ENCODE measurements at places on chromosomes 3 and 15.

DNA sequence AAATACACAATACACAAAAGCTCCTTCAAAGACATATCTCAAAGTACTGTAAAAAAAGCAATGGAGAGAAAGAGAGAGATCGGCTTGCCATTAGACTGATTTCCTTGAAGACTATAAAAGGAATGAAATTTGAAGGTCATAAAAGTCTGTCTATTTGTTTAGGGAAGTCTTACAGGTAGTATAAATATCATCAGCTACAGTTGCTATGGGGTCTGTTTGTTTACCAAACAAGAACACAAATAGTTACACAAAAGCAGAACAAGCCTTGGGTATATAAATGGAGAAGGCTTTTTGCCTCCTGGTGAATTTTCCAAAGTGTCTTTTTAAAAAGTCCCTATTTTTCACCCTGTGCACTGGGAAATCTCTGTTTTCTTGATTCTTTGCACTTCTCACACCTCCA, 552.3 kb downstream of the FOXP1 start:
- no peak for DNase-seq

DNA sequence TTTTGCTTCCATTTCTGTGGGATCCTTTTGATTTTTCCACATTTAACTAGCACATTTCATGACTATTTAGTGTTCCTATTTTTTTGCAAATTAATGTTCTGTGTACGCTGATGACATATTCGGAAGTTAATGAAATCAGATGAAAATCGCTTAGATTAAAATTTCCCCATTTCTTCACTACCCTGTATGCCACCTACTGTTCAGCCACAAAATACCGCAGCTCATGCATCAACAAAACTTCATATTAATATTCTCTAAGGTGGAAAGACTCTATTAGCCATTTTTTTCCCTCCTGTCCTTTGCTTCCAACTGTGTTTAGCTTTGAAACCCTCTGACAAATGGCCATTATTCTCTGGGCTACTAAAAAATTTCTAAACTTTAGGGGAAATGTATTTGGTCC, 300.6 kb downstream of the MECOM start:
- no peak for DNase-seq

DNA sequence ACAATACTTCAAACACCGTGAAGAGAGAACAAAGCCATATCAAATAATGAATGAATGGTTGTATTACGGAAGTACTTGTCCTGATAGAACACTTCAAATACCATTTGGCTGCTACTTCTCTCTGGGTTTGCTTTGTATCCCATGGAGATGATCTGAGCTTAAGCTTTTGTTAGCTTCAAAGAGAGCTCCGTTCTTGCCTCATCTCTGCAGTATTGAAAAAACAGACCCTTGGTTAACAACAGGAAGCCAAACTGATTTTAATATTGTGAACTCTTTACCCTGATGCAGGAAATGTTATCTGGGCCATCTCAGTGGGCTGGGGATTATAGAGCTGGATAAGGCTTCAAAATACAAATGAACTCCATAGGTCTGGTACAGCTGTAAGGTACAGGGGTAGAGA, 101.0 kb downstream of the CHL1 start:
- no peak for DNase-seq

DNA sequence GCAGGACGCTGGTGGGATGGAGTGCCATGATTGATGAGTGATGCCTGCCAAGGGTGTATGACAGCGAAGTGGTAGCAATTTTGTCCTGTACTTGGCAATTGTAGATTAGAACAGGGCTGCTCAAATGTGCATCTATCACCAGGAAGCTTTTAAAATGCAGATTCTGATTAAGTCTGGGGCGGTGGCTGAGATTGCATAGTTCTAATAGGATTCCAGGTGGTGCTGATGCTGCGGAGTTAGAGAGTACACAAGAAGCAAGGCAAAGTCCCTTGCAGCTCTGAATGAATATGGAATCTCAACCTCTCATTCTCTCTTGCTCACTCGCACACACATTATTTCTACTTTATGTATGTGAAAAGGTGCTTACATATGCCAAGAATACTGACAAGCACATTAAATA, 670.4 kb downstream of the FHIT start:
- DNase-seq, result no peak

DNA sequence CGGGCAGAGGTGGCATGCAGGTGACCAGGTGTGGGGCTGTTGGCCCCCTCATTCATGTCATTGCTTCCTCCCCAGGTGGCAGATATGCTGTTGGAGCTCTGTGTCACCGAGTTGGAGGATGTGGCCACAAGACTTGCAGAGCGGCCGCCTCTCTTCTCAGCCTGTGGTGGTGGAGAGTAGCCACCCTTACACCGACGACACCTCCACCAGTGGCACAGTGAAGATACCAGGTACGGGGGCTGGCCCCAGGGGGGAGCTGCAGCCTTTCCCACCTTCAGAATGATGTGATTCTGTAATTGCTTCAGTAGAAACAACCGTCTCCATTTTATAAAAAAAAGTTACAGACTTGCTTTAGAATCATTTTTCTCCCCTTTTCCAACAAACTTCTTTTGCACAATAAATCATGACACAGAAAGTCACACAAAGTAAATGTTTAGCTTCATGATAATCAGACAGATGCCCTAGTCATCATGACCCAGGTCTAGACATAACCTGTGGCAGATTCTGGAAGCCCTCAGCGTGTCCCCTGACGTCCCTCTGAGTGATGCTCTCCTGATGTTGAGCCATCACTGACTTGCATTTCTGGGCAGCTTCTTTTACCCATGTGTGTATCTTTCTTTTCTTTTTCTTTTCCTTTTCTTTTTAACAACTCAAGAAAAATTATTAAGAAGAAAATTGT, 76.0 kb upstream of the FAN1 start:
- DNase-seq, result no peak

DNA sequence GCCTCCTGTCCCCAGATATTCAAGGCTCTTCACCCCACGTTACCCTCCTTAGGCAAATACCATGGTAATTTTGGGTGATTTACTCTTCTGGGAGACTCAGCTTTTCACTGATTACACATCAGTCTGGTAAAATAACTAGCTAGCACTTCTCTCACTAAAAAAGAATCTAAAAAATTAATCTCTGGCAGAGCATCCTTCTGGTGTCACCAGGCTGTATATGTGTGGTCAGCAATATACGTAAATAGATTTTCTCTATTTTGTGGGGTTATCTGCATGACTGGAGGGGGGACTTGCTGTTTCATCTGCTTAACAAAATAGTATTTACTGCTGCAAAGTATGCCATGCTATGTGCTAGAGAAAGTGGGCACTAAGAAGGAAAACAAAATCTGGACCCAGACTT, 45.1 kb downstream of the LRRC28 start:
- no peak for DNase-seq

DNA sequence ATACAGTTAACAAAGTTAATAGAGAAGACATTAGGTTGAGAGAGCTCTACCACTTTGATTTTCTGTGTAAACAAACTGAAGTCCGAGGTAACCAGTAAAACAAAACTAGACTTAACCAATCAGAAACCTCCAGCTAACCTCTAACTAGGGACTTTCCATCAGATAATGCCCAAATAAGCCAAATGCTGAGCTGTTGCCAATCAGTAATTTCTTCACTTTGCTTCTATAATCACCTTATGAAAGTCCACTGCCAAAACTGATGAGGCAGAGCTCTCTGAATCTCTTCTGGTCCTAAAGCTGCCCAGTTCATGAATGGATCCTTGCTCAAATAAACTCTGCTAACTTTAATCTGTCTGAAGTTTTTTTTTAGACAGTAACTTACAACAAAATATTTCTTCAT, 448.0 kb upstream of the NECTIN3 start:
- DNase-seq, result no peak

DNA sequence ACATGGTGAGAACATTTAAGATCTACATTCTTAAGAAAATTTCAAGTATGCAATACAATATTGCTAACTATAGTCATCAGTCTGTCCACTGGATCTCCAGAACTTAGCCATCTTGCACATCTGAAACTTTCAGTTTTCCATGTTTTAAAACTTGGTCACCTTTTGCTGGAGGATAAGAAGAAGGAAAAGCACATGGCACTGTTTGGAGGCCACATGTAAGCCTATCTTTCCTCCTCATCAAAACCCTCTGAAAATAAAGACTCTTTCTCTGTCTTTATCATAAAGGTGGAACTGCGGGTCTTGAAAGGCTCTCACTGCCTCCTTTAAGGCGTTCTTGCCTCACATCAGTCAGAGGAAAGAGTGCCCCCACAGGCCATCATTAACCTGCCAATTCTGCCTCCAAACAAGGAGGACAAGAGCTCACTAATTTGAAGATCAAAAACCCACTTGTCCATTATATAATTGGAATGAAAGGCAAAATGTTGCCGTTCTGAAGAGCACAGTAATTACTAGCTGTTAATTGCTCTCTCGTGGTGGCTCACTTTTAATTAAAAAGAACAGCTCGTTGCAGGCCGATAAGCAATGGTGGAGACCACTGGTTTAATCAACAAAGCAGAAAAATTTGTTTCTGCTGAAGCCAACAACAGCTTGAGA, 157.8 kb downstream of the MECOM start:
- no peak for DNase-seq

- DNase-seq, result no peak
Observed at GRCh38 chr15:64767203-64767602, 8.2 kb downstream of the RBPMS2 start.

DNA sequence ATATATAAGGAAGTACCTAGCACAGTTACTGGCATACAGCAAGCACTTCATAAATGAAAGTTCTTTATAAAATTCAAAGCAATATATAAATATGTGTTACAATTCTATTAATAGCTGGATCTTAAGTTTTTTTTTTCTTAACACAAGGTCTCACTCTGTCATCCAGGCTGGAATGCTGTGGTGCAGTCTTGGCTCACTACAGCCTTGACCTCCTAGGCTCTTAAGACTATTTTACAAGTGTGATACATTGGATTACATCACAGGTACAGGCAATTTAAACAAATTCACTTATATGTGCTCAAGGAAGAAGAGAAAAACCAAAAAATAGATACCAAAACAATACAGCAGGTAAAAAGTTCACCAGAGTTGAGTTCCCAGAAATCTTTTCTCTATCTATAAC, 60.6 kb downstream of the ZNF280D start:
- no peak for DNase-seq
